ENCODE measurements at places on chromosomes 12 and 14.
A peak's percentile ranks its signal among the peaks of the same experiment; 100 is the strongest.

DNA sequence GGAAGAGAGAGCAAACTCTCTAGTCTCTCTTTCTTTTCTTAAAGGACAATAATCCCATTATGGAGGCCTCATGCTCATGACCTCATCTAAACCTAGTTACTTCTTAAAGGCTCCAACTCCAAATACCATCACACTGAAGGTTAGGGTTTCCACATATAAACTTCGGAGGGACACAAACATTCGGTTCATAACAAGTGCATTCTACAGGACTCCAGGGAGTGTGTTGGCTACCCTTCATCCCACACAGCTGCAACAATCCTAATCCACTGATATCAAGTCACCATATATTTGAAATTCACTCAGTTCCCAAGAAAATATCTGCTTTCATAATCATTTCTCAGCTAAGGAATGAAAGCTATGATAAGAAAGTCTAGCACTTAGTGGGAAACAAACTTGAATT, 265.9 kb upstream of the PLEKHG7 start:
- no peak for DNase-seq

GRCh38 chr12:7203109-7203508, 13.6 kb downstream of the PEX5 start:
- no peak for DNase-seq

DNA sequence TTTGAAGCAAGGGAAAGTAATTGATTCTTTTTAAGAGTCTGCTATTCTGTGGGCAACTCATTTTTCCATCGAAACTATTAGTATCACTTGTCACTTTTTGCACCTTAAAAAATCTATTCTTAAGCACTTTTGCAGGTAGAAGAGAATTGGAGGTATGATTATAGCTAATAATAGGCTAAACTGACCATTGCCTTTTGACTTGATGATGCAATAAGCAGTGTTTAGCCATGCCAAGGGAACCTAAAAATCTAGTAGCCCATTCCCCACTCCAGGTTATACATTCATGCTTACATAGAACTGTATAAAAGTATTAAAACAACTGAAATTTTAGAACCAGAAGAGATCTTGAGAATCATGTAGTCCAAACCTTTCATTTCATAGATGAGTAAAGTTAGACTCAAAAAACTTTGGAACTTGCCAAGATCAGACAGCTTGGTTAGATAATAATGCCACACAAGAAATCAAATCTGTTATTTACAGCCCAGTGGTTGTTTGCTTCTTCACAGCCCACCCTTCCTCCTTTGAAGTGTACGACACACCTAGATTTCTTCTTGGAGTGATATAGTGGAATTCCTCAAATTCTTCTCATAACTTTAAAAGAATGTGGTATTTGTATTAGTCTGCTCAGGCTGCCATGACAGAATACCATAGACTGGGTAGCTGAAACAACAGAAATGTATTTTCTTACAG, 21.7 kb upstream of the GARIN2 start:
- DNase-seq, result no peak

DNA sequence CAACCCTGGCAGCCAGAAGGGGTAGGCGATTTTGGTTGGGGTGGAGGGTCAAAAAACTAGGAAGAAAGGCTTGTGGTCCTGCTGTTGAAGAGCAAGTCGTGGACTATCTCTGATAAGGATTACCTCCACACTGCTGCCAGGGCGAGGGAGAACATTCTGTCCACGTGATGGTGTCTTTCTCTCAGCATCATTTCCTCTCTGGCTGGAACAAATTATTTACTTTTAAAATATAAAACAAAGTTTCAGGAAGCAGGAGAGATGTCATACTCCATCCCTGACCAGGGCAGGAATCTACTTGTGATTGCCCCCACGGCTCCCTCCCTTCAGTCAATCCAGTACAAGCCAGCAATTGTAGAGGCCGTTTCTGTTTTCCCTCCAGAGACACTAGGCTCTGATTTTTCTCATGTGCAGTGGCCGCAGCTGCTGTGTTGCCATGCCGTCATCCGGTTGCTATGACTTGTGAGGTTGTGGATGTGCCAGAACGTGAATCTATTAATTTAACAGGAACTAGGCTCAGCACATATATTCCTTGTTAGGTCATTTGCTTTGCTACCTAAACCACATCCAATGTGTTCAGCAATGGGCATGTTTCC, 61.5 kb upstream of the PTGR2 start:
- no peak for DNase-seq

GRCh38 chr12:63792338-63792737, 12.6 kb downstream of the RXYLT1 start:
- DNase-seq, result no peak

DNA sequence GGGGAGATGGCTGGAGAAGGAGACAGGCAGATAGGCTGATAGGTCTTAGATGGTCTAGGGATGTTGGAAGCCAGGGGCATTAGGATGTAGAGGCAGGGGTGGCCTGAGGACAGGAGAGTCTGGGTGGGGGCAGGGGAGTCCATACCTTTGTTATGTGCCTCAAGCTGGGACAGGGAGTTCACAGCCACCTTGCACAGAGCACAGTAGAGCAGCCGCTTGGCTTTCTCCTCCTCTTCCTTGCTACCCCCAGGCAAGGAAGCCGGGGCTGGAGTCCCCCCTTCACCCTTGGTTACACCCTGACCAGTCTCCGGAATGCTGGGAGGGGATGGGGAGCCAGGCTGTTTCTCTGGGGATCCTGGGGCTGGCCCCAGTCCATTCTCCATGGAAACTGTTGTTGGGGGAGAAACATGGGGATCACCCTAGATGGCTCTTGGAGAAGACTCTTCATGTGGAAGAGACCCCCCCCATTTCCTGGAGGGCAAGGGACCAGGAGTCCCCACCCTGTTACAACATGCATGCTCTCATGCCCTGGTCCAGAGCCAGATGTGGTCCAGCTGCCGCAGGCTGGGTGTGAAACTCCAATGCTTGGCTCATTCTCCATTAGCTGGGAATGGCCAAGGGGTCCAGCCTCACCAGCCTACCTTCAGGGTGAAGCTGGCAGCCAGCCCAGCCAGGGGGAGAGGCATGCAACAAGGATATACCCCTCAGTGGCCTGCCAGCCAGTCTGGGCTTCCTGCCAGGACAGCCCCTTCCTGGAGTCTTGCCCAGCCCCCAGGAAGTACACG, 7.2 kb upstream of the GPR84 start:
- DNase-seq, result no peak

GRCh38 chr12:107635139-107635538, 50.5 kb upstream of the PWP1 start:
- no peak for DNase-seq

DNA sequence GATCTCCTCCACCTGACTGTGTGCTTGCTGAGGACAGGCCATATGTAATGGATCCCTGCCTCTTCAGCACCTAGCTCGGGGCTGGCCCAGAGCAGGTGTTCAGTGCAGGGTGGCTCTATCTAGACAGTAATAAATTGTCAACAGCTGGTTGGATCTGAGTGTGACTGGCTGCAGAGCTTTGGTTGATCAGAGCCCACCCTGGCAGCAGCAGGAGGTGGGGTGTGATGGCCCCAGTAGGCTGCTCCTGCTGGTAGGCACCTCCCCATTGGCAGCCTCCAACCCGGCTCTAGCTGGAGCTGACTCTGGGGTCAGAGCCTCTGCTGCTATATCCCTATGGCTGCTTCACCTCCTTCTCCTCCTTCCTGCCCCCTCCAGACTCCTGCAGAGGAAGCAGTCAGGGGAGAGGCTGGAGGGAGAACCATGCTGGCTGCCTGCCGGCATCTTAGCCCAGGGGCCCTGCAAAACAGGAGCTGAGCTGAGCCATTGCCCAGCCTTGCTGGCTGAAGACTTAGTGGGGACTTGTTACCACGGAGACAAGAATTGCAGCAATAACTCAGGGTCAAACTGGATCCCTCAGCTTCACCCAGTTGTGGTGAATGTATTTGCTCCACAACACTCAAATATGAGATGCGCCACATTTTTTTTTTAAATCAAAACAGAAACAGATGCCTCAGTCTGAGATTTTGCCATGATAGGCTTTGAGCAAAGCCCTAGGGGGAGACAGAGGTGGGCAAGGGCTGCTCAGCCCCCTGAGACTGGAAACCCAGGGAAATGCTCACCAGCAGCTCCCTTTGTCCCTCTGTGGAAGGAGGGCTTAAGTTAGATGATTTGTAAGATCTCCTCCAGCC, 22.2 kb downstream of the TMEM63C start:
- peak; percentile 33 for DNase-seq

- no peak for DNase-seq
These were observed 7.8 kb downstream of the SH2B3 start for GRCh38 chr12:111413442-111414086.

DNA sequence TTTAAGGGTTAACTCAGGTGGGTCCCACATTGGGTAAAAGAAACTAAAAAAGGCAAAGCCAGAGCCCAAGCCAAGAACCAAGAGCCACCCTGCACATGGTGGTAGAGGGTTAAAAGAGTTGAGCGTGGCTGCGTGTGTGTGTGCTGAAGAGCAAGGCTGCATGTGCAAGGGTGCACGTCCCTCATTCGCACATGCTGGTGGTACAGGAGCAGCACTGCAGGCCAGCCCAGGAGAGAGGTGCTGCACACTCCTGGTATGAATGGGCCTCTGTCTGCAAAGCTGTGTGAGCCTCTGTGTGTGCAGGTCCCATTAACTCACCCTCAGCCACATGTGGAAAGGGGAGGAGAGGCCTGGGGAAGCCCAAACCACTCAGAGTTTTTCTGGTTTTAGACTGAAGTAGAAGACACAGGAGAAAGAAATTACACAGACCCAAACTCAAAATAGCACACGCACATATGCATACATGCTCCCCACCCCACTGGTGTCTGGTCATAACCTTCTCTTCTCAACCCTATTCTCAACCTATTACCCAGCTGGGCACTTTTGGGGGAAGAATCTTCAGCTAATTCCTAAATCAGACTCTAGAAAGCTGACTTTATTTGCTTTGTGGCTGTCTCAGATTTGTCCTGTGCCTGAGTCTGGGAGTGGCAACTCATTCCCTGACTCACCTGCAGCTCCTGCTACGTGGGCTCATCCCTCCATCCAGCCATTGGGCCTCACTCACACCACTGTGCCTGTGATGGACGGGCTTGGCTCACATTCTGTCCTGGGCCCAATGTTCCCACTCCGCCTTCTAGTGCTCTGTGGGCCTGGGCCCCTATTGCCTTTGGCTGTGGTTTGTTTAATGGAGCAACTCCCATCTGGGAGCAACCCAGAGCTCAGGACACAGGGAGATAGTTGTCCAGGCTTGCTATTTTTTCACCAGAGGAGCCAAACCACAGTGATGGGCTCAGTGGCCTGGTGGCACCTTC, 30.8 kb upstream of the COL2A1 start:
- DNase-seq, result no peak

DNA sequence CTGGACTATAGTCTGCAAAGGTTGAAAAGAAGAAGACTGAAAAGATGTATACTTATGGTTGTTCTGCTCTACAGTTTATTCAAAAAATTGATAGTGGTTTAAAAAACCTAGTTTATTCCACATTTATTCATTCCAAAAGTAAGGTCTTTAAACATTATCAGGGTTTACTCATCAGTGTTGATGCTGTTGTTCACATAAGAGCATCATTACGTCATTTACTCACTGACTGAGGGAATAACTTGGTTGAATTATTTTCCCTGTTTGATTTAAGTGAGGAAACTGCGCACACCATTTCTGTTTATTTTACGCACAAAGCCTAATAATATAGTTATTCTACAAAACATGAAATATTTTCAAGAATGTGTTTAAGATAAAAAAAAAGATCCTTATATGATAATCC, 303.1 kb upstream of the PRKD1 start:
- DNase-seq, result no peak

- no peak for DNase-seq
These were observed 46.9 kb downstream of the DLK1 start for GRCh38 chr14:100773331-100774163.

GRCh38 chr14:44846232-44846824, 115.4 kb downstream of the KLHL28 start:
- peak; percentile 43 for DNase-seq

- no peak for DNase-seq
These were observed 215.4 kb upstream of the PRICKLE1 start for GRCh38 chr12:42804928-42805327.

DNA sequence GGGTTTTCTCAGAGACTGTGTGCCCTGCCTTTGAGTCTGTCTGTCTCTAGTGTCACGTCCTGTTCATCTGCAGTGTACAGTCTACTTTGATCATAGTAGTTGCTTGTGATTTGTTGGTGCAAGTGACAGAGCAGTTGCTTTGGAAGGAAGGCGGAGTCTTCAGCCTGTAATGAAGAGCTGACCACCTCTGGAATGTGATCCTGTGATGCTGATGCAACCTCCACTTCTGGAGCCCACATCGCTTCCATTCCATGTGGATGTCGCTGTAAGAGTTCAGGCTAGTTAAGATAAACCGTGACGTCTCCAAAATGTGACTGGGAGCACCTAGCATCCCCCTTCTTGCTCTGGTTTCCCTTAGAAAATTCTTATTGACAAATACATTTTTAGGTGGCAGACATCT, 51.8 kb downstream of the PELI2 start:
- no peak for DNase-seq

DNA sequence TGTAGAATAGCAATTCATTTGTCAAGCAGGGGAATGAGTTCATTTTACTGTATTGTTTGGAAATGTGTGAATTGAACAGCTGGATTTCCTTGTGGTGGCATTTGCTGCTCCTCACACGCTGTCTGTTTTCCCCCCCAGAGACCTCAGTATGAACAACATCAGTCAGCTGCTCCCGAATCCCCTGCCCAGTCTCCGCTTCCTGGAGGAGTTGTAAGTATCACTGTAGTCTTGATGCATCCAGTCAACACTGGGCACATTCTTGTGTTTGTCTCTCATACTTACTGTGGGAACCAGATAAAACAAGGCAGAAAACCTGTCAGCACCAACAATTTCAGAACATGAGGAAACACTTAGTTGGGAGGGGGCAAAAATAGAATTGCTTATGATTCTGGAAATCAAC, 64.9 kb downstream of the LGR5 start:
- no peak for DNase-seq

DNA sequence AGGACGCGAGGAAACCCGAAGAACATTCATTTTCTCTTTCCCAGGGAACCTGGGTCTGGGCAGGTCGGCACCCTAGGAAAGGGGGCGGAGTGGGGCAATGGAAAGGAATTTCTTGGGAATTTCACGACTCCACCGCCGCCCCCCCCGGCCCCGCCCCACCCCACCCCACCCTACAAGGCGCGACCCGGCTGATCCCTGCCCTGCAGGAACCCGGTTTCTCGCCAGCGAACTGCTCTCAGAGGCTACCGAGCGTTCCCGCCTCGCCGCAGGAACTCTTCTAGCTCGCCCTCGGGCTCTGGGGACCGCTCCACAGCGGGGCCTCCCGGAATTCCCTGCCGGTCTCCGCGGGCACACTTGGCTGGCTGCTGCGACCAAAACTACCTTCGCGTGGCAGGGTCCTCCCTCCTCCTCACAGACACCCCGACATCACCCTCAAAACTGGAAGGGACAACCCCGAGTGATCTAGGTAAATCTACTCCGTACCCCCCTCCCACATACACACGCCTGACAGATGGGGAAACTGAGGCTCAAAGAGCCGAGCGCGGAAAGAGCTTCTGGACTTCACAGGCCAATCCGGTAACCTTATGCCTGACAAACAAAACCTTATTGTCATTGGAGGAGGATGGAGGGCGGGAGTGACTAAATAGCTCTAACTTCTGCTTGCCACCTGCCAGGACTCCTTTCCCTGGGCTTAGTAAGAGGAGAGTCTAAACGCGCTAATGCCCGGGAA, 785 bp upstream of the ACTN1 start:
- peak; percentile 55 for DNase-seq

- no peak for DNase-seq
These were observed 5.4 kb downstream of the CHURC1 start for GRCh38 chr14:64919618-64920017.

Measured in NCI-H2107 (cell line).